ENCODE measurements at places on chromosomes 4 and X. TPM values are rescaled to one million over a fixed set of nuclear protein-coding genes. Genes with fewer than 3 reads are reported as not detected.

DNA sequence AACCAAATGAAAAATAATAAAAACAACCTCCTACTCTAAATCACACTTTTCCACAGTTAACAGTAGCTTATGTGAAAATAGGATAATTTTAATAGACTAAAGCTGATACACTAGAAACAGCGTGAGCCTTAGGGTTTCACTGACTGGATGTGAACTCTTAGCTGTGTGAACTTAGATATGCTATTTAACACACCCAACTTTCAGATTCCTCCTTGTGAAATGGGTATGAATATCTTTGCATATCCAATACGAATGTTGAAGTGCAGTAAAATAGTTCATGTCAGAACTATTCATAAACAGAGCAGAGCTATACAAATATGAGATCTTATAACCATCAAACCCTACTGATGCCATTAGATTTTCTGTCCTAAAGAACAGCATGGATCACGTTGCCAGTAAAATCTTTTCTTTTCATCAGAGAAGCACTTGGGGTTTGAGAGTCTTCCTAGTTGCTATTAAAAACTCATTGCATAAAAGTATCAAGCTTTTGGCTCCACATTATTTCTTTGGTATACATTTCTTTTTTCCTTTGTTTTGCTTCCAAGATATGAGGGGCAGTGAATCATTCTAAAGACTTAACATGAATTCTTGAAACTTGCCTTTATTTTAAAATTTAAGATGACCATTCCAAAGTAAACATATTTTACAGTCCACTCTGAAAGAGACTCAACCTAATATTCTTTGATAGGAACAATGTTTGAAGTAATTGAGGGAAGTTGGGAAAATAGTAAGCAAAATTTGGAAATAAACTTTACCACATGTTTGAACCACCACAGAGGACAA lies 102.4 kb downstream of the CPE start:
- H3K4me1 ChIP-seq = no peaks in the 10 kb centered on the region
- DNase-seq = no peak
- H3K36me3 ChIP-seq = peaks cover 20% of the 10 kb centered on the region
- H3K27me3 ChIP-seq = no peaks in the 10 kb centered on the region

- peak overlapping the region; percentile 21 for H3K27ac ChIP-seq
- peaks cover 18% of the 10 kb centered on the region for H3K4me1 ChIP-seq
- no peaks in the 10 kb centered on the region for H3K36me3 ChIP-seq
- H3K4me3 ChIP-seq = no peak overlapping the region
Observed at GRCh38 chr4:168737806-168738172, 240.9 kb downstream of the PALLD start.

DNA sequence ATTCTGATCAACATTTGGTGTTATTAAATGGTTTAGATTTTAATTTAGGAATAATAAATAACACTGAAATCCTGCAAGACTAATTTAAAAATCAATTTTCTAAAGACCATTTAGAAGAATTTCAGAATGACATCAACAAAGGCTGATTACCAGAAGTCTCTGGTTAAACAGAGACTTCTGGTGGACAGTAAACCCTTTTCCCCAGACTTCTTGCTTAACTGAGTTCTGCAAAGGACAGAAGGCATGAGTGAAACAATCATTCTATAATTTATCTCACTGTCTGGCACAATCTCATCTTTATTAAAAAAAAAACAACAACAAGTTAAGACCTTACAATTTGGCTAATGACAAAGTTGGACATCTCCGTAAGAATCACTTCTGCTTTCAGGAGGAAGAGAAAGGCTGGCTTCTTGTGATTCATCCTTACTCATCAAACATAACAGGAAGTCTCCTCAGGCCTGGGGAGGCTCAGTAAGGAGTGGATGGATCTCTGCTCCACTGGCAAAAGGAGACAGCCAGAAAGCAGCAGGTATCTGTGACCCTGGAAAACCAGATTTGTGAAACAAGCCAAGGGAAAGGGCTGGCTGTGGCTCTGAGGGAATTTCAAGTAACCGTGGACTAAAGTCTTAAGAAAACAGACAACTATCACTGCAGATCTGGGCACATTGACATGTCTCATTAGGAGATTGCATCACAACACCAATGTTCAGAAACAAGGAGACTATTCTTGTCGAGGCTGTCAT lies 908 bp upstream of the TLR6 start:
- no peaks in the 10 kb centered on the region for H3K36me3 ChIP-seq
- H3K27ac ChIP-seq = no peak overlapping the region
- peaks cover 13% of the 10 kb centered on the region for H3K4me1 ChIP-seq
- no peak for DNase-seq
- H3K27me3 ChIP-seq = peaks cover 4% of the 10 kb centered on the region

DNA sequence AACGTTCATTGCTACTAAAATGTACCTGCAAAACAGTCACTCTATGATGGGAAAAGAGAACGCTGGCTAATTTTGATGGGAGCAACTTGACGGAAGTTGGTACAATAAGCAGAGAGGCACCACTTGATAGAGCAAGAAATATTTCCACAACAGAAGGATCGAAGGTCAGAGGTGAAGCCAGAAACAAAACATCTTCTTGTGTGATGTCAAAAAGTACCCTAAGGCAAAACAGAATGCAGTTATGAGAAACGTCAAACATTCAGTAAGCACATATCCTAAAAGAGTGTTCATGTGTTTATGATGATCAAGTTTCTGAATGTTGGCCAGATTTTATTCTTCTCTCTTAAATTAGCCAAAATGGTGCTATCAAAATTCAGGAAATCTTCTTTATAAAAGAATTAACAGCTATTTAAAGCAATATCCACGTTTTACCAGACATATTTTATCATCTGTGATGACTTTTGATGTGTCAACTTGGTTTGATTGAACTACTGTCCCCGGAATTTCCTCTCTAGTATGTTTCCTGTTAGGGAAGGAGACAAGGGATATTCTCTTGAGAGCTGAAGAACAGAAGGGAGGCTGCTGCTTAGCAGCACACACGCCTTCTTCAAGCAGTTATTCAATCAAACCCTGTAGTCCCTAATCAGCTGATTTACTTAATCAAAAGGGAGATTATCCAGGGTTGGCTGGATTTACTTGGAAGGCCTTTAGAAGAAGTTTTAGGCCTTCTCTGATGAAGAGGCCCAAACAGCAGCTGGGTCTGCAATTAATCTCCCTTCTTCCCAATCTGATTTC lies 15.7 kb downstream of the AASDH start:
- H3K27ac ChIP-seq = peak overlapping the region; percentile 49
- H3K4me3 ChIP-seq = no peak overlapping the region
- H3K36me3 ChIP-seq = peaks cover 25% of the 10 kb centered on the region
- H3K4me1 ChIP-seq = peaks cover 10% of the 10 kb centered on the region
- H3K27me3 ChIP-seq = no peaks in the 10 kb centered on the region
- no peak for DNase-seq

DNA sequence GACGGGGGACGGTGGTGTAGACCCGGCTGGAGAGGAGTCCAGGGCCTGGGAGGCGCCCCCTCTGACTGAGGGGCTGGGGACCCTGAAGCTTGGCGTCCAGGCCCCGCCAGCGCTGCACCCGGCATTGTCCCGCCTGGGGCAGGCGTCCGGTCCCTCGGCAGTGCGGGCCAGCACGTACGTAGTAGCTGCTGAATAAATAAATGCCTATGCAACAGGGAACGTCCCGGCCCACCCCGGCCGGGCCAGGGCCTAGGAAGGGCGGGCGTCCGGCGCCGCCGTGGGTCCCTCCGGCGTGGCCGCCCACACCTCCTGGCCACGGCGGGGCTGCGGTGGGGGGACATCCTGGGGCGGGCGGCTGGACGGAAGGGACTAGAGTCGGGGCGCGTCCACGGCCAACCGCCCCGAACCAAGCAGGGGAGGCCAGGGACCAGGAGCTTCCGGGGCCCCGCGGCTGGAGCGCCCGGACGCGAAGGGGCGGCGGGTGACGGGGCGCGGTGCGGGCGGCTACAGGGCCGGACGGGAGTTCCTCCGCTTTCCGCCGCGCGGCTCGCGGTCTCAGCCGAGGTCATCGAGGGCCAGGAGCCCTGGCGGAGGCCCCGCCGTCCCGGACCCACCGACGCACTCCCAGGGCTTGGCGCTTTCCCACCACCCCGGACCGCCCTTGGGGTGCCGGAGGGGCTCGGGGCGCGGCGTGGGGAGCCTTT lies 886 bp upstream of the WWC2 start:
- peaks cover 2% of the 10 kb centered on the region for H3K36me3 ChIP-seq
- H3K27ac ChIP-seq = peak overlapping the region; percentile 94
- peaks cover 22% of the 10 kb centered on the region for H3K27me3 ChIP-seq
- peaks cover 35% of the 10 kb centered on the region for H3K4me1 ChIP-seq
- peak overlapping the region; percentile 76 for H3K4me3 ChIP-seq

The GLRA2 gene
- total RNA-seq = not detected

The GPR50 gene
- total RNA-seq = 0.64 TPM

The SCML2 gene
- 7.1 TPM for total RNA-seq

The SPANXN4 gene
- total RNA-seq = not detected

The EVC2 gene
- 14.1 TPM for total RNA-seq

DNA sequence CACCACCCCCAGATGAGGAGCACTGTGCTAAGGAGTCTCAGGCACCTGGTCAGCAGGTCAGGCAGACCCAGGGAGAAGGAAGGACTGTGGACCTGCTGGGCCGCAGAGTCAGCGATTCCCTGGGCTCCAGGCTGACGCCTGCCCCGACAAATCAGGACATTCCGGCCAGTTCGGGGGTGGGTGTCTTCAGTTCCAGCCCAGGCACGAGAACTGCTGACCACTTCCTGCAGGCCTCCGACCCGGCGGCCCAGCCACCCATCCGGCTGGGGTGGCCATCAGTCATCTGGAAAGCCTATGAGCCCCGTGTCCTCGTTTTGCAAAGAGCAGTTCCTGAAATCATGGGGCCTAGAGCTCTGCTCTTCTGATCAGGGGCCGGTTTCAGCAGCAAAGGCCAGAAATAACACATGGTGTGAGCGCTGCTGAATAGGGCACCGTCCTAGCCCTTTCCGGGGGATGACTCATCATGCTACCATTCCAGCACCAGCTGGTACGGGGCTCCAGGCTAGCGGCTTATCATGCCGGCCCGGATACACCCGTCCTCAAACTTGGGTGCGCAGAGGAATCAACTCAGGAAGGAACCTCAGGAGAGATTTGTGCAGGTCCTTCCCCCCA lies 7.8 kb upstream of the SH3TC1 start:
- H3K27me3 ChIP-seq = no peaks in the 10 kb centered on the region
- H3K4me3 ChIP-seq = no peak overlapping the region
- DNase-seq = no peak
- H3K27ac ChIP-seq = no peak overlapping the region
- no peaks in the 10 kb centered on the region for H3K36me3 ChIP-seq

DNA sequence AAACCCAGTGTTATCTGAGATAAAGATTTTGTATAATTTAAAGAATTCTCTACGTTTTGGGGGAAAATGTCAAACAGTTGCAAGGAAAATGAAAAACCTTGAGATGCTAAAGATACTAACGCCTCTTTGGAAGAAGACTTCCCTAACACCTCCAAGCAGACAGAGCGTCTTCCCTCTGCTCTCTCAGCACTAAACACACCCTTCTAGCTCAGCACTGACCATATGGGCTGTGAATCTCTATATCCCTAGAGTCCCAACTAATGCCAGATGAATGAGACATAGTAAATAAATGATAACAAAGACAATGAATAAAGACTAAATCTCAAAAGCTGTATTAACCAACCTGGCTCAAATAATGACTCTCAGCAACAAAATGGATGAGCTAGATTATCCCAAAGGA lies 13.3 kb downstream of the FUNDC1 start:
- peaks cover 7% of the 10 kb centered on the region for H3K36me3 ChIP-seq
- no peak overlapping the region for H3K4me3 ChIP-seq
- H3K27ac ChIP-seq = no peak overlapping the region
- H3K27me3 ChIP-seq = no peaks in the 10 kb centered on the region
- H3K4me1 ChIP-seq = no peaks in the 10 kb centered on the region

- peaks cover 4% of the 10 kb centered on the region for H3K36me3 ChIP-seq
- H3K27ac ChIP-seq = no peak overlapping the region
- no peak for DNase-seq
- H3K4me1 ChIP-seq = peaks cover 29% of the 10 kb centered on the region
- no peak overlapping the region for H3K4me3 ChIP-seq
- H3K27me3 ChIP-seq = no peaks in the 10 kb centered on the region
Observed at GRCh38 chrX:2658585-2659292, 32.4 kb upstream of the CD99 start.

DNA sequence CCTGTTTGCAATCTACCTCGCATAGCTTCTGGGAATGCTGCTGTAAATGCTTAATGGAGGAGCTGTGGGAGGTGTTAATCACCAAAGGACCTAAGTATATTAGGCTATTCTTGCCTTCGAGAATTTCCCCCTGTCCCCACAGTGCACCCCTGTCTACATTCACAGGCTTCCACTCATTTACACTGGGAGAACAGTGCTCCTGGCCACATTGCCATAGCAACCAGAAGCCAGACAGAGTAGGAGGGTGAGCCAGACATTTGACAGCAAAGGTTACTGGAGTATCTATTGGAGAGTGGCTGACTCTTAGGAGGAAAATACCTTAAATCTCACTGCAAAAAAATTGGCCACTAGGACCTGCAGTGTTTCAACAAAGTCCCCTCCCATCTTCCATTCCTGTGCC lies 185.9 kb upstream of the PBDC1 start:
- no peaks in the 10 kb centered on the region for H3K36me3 ChIP-seq
- H3K4me1 ChIP-seq = peaks cover 13% of the 10 kb centered on the region
- H3K27ac ChIP-seq = no peak overlapping the region
- DNase-seq = no peak

GRCh38 chr4:102734591-102735385 lies 26.0 kb downstream of the MANBA start:
- peak overlapping the region; percentile 1 for H3K4me3 ChIP-seq
- peak overlapping the region; percentile 57 for H3K27ac ChIP-seq
- peaks cover 19% of the 10 kb centered on the region for H3K36me3 ChIP-seq
- DNase-seq = no peak
- H3K27me3 ChIP-seq = no peaks in the 10 kb centered on the region
- H3K4me1 ChIP-seq = peaks cover 47% of the 10 kb centered on the region

DNA sequence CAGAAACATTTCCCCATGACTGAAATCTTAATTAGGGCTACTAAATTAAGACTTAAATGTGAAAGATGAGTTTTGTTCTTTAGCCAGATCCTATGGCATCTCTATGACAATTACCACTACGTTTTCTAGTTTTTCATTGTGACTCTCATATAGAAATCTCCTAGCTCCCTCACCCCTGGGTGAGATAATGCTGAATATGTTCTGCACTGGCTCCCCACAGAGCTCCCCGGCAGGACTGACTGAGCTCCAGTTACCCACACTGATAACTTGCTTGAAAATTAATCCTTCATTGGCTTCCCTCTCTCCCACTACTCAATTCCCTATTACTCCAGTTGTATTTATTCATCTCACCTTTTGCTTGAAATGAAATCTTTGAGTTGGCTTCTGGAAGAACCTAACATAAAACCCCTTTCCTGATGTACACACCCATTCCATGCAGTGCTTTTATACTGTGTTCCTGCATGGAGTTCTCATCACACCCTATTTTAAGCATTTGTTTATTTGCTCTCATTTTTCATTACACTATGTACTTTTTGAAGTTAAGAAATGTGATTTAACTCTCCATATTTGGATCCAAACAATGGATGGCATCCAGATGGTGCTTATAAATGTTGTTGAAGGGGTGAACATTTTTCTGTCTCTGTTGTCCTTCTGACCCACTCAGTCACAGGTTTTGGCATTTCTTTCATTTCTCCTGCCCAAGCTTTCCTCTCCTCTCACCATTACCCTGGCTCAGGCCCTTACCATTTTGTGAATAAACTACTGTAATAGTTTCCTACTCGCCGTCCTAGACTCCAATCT lies 623.4 kb downstream of the SPRY1 start:
- H3K36me3 ChIP-seq = no peaks in the 10 kb centered on the region
- H3K4me3 ChIP-seq = no peak overlapping the region
- H3K27ac ChIP-seq = no peak overlapping the region
- peaks cover 20% of the 10 kb centered on the region for H3K4me1 ChIP-seq
- no peak for DNase-seq

All from progenitor cell of endocrine pancreas (in vitro differentiated cells).